Activated naive CD8-positive, alpha-beta T cell treated with anti-CD3 and anti-CD28 coated beads for 36 hours (primary cell): ENCODE measurements at places on chromosomes 5 and 9.

- no peak for DNase-seq
Measured at GRCh38 chr5:68379275-68380036, 163.9 kb downstream of the PIK3R1 start.

- no peak for DNase-seq
Measured at GRCh38 chr5:54305737-54306136, 4.6 kb downstream of the ARL15 start.

- DNase-seq, result no peak
Measured at GRCh38 chr5:135867599-135867998, 28.0 kb downstream of the IL9 start.

GRCh38 chr9:14994738-14995137, 84.5 kb upstream of the FREM1 start:
- DNase-seq, result no peak

DNA sequence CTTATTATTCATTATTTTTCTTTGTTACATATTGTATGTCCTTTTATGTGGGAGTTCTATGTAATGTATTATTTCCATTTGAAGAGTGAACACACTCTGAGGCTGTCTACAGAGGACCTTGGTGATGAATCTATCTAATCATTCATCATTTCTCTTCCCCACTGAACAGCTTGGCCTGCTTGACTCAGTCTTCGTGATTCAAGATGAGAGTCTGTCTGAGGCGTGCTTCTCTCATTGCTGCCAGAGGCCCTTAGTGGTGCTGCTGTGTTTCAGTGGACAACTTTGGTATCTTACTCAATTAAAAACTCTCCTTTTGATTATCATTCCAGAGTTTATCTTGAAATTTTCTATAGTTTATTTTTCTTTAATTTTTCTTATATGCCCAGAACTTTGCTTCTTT, 318.1 kb upstream of the DAB2 start:
- DNase-seq, result no peak

DNA sequence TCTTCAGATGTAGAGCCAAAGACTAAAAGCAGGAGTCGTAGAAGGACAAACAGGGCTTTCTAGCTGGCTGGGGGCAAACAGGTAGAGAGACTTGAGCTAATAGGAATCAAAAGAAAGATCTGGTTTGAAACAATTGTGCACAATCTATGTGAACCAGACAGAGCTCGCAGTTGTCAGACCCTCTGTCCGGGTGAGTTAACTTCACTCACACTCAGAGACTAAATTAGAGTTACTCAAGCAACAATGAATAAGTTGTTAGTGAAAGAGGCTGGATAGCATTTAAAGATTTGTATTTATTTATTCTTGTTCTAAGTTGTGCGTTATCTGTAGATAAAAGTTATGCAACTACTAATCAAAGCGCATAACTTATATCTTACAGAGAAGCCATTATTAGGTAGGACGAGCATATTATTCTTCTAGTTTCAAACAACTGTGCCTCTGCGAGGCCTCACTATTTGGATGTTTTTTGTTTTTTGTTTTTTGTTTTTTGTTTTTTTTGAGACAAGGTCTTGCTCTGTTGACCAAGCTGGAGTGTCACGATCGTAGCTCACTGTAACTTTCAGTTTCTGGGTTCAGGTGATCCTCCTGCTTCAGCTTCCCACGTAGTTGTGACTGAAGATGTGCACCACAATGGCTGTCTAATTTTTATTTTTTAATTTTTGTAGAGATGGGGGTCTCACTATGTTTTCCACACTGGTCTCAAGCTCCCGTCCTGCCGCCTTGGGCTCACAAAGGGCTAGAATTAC, 13.2 kb upstream of the LNPEP start:
- no peak for DNase-seq

GRCh38 chr5:87686975-87687374, 274.2 kb upstream of the CCNH start:
- DNase-seq, result no peak

DNA sequence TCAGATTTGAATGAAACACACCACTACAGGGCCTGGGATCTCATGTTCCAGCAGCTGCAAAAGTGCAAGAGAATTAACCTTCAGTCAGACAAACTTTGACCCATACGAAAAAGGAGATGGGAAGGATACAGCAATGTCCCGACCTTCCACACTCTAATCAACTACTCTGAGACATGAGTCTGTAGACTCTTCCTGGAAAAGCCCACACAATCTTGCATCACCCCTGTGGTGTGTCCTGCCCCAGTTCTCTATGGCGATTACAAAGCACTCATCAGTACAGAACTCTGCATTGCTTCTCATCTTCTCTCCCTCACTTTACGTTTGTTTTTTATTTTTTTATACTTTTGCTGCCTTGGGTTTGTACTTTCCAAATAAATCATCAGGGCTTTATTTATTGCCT, 241.0 kb upstream of the KIF2A start:
- no peak for DNase-seq

DNA sequence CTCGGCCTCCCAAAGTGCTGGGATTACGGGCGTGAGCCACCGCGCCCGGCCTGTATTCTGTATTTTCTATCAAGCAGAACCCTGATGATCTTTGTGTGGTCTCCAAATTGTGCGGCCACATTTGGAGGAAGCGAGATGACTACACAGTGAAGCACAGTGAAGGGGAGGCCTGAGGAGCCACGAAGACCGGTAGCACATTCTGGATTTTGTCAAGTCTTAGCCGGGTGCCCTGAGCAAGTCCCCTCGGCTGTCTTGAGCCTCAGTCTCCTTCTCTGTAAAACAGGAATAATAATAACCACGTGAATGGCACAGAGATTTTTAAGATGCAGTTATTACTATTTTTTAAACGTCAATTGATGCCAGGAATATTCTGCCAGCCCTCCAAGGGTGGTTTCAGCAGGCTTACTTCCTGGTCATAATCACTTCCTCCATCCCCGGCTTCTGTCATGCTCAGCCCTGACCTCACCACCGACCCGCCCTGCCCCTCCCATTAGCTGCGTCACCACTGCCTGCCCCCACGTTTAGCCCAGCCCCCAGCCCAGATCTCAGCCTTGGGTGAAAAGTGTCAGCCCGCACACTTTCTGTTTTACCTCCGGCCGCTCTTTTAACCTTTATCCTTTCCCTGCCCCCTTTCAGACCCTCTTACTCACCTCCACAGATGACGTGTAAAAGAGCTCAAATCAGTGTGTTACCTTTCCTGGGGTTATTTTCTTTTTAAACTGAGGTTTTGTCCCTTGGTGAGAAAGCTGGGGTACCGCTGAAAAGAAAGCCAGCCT, 27.0 kb upstream of the ERGIC1 start:
- DNase-seq, result peak; percentile 89

DNA sequence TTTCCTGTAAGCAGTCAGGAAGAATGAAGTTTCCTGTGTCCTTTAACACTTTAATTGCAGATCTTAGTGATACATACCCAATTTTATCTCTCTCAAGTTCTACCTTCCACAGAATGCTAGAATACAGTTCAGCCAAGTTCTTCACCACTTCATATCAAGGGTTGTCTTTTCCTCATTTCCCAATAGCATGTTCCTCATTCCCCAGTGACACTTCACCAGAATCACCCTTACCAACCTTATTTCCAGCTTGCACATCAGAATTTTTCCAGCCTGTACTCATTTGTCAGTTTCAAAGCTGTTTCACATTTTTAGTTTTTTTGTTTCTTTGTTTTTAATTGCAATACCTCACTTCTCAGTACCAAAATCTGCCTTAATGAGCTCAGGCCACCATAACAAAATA, 126.1 kb downstream of the ESM1 start:
- DNase-seq, result no peak
